ENCODE measurements at places on chromosomes 4 and X.

DNA sequence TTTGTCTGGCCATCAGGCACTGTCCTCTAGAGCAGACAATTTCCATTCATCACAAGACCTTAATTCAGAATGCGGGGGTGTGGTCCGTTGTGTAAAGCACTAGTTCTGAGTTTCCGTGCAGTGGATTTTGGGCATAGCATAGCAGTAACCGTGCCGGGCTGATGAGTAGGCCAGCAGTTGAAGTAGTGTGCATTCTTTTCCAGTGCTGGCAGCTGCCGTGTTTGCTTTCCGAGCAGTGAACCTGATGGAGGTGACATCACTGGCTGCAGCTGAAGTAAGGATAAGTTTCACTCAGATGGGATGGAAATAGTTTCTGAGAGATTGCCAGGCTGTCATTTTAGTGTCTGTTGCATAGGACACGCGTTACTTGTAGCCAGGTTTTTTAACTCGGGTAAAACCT is 107.0 kb upstream of the STIM2 start:
- DNase-seq = peak; percentile 78

DNA sequence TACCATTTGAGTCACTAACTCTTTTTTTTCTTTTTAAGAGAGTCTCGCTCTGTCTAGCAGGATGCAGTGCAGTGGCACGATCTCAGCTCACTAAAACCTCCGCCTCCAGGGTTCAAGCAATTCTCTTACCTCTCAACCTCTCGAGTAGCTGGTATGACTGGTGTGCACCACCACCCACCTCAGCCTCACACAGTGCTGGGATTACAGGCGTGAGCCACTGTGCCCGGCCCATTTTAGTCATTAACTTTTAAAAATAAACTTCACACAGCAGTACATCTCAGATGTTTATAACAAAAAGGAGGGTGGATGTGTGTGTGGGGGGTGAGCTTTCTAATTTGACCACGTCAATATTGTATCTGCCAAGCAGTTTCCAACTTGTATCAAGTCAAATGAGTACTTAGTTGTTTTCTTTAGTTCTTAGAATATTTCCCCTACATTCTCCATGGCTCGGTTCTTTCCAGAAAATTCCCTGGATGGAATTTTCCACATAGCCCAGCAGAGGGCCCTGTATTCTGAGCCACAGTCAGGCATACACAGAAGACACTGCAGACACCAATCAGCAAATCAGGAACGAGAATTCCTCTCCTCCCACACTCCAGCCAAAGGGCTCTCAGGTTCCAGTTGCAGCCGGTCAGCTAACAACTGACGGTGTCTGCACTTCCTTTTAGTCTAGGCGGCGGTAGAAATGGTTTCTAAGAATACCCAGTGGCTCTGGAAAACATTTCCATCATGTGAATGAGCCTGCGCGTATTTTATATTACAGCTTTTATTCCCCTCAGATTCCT is 20.1 kb upstream of the ARAF start:
- peak; percentile 86 for DNase-seq

DNA sequence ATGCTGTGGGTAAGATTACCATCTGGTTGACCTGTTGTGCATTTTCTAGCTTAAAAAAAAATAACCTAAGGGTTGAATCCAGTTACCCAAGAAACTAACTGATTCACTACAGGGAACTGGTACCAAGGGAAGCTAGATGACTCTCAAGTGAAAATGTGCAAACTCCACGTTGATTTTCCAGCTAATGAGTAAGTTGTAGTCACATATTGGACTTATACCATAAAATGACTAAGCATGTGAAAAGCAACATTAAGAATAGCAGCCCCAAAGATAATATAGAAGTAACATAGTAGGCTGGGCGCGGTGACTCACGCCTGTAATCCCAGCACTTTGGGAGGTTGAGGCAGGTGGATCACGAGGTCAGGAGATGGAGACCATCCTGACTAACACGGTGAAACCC is 270.9 kb downstream of the SPRY1 start:
- no peak for DNase-seq

GRCh38 chr4:86946868-86947500 is 12.2 kb downstream of the AFF1 start:
- DNase-seq = no peak

- no peak for DNase-seq
These were observed 845.8 kb downstream of the TECRL start for GRCh38 chr4:63563288-63564014.

DNA sequence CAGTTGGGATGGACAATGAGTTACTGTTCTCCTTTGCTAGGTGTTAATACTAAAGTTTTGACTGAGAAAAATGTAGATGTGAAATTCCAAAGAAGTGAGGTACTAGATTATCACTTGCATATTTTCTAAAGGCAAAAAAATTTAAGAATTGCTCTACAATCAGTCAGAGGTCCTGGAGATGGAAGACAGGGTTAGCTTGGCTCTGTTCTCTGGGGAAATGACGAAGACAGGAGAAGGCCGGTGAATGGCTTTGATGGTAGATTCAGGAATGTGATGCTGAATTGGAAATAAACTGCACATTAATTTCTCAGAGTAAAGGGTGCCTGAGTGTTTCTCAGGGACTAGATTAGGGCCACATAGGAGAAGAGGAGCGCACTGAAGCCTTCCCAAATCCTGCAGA is 214.0 kb upstream of the LEF1 start:
- no peak for DNase-seq

- no peak for DNase-seq
These were observed 102.6 kb upstream of the TENT5D start for GRCh38 chrX:80317646-80318045.

DNA sequence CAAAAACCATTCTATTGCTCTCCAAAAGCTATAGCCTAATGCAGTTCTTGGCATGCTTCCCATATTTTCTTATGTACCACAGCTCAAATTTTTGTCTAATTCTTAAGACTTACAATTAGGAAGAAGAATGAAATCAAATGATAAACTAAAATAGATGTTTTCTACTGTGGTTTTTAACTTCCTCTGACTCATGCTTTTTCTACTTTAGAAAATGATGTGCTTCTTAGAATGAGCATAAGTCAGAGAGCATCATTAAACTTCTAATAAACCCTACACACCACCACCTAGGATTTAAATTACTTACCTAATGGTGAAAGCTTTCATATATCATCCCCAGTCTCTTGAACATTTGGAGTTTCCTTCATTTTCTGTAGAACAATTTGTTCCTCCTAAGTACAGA is 217.0 kb upstream of the NDST3 start:
- DNase-seq = no peak

- no peak for DNase-seq
These were observed 22.1 kb upstream of the SPATA4 start for GRCh38 chr4:176217510-176217909.

DNA sequence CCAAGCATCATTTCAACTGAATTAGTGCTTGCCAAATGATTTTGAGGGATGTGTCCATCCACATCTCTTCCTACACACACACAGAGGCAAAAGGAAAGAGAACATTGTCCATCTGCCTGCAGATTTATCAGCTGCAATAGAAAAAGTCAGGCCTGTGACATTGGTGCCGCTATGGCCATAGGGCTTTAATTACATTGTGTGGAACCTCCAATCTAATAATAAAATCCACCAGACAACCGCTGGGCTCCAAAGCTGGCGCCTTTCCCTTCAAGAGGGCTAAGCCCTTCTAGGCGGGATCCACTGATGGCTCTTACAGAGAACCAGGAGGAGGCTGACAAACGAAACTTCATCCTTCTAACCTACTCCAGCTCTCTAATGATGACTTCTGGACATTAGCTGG is 60.6 kb downstream of the PHOX2B start:
- no peak for DNase-seq

GRCh38 chr4:84482564-84483563 is 16.2 kb downstream of the NKX6-1 start:
- DNase-seq = no peak

DNA sequence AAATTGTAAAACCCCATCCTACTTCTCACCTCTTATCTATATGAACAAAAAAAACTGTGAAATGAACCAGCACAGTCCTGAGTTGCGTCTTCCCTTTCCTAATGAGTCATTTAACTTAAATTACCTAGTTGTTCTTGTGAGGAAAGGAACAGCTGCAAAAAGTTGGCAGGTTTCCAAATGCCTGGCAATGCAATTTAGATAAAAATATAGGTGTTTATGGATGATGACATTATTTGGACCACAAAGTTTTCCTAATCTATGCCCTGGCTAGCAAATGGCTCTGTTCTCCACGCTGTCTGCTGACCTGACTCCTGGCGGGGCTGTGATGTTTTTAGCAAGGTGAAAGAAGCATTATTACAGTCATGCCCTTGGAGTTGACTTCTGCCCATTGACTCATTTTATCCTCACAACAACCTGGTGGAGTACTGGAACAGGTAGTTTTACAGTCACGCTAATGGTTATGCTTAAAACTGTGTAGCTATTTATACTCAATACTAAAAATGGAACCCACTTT is 29.8 kb upstream of the RELL1 start:
- DNase-seq = peak; percentile 6

DNA sequence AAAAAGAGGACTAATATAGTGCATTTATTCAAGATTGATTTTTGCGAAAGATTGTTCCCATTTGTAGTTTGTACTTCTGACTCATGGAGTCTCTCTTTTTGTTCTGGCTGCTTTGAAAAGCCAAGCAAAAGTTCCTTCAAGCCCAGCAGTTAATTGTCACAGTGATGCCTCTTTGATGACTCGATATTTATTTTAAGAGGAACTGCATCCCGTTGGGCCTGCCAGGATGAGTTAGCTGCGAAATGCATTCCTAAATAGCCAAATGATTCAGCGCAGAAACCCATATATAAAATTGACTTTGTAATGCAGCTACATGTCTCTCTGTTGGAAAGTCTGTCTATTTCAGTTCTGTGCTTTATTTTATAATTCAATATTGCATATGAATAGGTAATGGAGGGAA is 295.1 kb downstream of the GBA3 start:
- no peak for DNase-seq

GRCh38 chr4:120053911-120054310 is 12.7 kb downstream of the MAD2L1 start:
- DNase-seq = no peak

DNA sequence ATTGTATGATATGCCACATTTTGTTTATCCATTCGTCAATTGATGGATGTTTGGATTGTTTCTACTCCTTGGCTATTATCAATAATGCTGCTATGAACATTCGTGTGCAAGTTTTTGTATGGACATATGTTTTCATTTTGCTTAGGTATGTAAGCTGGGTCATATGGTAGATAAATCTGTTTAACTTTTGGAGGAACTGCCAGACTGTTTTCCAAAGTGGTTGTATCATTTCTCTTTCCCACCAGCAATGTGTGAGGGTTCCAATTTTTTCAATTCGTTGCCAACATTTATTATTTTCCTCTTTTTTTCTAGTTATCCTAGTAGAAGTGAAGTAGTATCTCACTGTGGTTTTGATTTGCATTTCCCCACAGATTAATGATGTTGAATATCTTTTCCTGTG is 71.8 kb downstream of the DIAPH2 start:
- no peak for DNase-seq

DNA sequence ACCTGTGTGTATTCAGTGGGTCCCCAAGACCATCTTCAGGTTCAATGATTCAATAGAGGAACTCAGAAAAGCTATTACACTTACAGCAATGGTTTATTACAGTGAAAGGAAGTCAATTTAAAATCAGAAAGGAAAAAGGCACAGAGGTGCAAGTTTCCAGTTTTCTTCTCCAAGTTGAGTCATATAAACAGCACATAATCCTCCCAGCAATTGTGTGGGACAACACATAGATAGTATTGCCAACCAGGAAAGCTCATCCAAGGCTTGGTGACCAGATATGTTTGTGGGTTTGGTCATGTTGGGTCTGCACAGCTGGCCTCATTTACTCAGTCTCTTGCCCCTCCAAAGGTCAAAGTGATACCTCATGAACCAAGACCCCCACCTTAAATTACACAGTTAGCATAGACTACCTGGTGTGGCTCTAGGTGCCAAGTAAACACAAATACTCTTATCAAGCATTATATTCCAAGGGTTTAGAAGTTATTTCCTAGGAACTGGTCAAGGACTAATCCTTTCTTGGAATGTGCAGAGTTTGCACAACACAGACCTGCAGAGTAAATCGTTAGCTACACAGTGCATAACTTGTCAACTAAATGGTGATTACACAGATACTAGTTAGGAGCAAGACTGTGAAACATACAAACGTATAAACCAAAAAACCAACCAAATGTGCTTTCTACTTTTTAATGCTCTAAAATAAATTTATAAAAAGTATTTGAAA is 777.3 kb downstream of the PCDH18 start:
- no peak for DNase-seq

- peak; percentile 92 for DNase-seq
These were observed 496 bp downstream of the FBXO8 start for GRCh38 chr4:174282836-174283506.

- DNase-seq = no peak
These were observed 46.5 kb upstream of the RELL1 start for GRCh38 chr4:37732526-37733186.

- DNase-seq = no peak
These were observed 143.4 kb downstream of the CENPC start for GRCh38 chr4:67401902-67402301.

- no peak for DNase-seq
These were observed 8.6 kb downstream of the MAOA start for GRCh38 chrX:43664708-43665107.

DNA sequence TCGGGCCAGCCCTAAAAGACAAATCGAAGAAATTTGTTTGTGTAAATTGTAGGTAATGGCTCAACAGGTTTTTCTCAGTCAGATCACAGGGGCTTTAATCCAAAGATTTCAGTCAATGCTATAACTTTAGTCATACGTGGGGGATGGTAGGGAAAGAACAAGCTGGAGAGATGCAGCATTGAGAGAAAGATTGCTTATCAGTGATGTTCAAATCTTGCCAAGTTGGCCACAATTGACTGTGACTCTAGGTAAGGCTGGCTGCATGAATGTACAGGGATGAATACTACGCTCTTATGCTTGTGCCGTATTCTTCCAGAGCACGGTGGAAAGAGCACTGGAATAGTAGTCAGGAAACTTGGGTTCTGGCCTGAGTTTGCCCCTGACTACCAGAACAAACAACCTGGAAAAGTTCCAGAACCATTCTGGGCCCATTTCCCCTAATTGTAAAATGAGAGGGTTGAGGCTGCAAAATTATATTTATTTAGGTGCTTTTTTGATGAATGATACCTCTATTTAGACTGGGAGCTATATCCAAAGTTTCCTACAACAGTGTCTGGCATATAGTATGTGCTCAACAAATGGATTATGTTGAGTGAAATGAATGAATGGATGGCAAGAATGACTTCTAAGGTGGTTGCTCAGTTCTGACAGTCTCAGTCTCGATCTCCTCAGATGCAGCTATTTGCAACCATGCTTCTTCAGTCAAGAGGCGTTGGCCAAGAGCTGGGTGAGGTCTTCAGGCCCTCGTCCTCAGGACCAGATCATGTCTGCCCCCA is 44.4 kb downstream of the TSC22D3 start:
- no peak for DNase-seq

DNA sequence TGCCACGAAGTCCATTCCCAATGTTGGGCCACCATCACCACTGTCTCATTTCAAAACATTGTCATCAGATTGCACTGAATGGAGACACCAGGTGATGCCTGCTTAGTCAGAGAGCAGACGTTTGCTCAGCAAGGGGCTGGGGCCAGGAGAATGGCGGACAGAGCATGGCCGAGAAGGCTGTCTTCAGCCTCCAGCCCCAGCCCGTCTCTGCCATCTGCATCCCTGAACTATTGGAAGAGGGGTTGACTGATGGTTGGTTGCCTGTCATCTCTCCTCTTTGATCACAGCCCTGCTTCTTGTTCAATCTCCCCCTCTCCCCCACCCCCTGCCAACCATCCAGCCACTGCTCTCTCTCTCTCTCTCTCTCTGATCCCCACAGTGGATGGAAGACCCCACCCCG is 140.9 kb downstream of the SHOX start:
- no peak for DNase-seq

GRCh38 chrX:134172588-134173259 is 64.3 kb upstream of the CCDC160 start:
- DNase-seq = no peak

Measured in muscle of arm (tissue), 14 donors.